Globus pallidus (tissue), 1 donor: ENCODE measurements at places on chromosomes 16 and 17.
A peak's percentile ranks its signal among the peaks of the same experiment; 100 is the strongest.

DNA sequence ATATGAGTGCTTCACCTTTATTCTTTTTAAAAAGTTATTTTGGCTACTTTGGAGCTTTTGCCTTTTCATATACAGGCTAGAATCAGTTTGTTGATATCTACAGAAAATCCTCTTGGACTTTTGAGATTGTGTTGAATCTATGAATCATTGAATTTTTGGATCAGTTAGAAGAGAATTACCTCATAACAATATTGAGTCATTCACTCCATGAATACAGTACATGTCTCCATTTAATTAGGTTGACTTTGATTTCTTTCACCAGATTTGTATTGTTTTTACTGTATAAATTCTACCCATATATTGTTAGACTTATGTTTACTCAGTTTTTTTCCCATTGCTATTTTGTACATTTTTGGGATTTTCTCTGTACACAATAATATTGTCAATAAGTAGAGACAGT lies 54.4 kb downstream of the TAOK1 start:
- no peak for DNase-seq

GRCh38 chr16:24943471-24943870 lies 71.7 kb downstream of the ARHGAP17 start:
- DNase-seq = no peak

GRCh38 chr16:51140112-51140511 lies 11.0 kb downstream of the SALL1 start:
- DNase-seq = no peak

- DNase-seq = no peak
Measured at GRCh38 chr16:86740906-86741799, 162.8 kb downstream of the FOXL1 start.

DNA sequence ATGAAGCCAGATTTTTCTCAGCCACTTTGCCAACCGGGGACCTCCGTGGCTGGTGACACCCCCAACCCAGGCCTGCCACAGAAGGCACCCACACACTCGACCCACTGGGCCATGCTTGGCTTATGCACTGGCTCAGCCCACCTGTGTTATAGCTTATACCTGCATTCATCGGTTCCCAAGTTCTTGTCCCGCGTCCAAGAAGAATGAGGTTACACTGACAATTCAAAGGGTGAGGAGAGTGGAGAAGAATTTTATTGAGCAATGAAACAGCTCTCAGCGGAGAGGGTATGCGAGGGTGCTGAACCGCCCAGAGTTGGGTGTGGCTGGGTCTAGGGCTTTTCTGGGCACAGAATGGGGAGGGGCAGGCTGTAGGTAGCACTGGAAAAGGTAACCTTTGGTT lies 22.2 kb upstream of the CDH15 start:
- no peak for DNase-seq

DNA sequence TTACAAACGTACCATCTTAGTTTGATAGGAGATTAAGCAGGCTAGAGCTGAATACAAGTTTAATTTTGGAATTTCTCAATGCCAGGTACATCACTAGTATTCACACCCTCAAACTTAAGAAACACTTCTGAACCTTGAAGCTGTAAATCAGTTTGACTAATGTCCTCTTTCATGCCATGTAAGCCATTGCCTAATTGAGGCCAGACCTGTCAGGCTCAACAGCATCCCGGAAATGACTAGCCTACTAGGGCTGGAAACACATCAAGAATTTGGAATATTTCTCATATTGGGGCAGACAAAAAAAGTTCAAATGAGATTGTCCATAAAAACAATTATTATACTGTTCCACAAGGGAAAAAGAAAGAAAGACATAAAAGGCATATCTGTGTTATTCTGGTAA lies 1.7 kb downstream of the USP32 start:
- peak; percentile 29 for DNase-seq

- DNase-seq = no peak
Measured at GRCh38 chr17:10126616-10127501, 71.5 kb downstream of the GAS7 start.

DNA sequence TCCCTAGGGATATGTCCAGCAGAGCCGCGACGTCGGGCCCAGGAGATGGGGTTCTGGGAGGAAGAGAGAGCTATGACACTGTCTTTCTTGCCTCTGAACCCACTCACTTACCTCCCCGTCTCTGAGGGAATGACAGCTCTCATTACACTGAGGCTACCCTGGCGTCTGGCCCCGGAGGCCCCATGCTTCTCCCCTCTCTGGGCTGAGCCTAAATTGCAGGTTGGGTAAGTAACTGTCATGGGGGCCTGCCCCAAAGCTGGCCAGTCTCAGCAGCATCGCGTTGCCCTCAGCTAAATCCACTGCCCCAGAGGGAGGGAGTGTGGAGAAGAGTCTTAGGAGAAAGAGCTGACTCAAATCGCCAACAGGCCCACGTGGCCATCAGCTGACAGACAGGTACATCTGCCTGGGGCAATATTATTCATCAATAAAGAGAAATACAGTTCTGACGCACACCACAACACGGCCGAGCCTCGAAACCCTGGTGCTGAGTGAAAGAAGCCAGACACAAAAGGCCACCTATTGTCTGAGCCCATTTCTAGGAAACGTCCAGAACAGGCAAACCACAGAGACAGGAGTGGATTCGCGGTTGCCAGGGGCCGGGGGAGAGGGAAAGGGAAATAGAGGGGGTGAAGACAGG lies 156.4 kb downstream of the C16orf95 start:
- DNase-seq = no peak

DNA sequence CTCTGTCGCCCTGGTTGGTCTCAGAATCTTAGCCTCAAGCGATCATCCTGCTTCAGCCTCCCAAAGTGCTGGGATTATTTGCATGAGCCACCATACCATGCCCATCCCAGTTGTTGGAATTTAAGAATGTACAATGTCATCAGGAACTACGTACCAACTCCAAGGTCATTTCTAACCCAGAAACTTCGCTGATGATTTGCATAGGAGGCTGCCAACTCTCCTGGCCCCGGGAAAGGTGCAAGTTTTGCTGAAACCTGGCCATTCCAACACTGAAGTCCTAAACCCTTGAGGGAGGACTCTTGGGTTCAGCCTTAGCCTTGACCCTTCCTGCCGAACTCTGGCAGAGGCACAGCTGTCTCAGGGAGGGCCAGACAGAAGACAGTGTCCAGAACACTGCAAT lies 2.9 kb upstream of the KIFC3 start:
- DNase-seq = no peak
